ENCODE measurements at places on chromosomes 16 and 17.

DNA sequence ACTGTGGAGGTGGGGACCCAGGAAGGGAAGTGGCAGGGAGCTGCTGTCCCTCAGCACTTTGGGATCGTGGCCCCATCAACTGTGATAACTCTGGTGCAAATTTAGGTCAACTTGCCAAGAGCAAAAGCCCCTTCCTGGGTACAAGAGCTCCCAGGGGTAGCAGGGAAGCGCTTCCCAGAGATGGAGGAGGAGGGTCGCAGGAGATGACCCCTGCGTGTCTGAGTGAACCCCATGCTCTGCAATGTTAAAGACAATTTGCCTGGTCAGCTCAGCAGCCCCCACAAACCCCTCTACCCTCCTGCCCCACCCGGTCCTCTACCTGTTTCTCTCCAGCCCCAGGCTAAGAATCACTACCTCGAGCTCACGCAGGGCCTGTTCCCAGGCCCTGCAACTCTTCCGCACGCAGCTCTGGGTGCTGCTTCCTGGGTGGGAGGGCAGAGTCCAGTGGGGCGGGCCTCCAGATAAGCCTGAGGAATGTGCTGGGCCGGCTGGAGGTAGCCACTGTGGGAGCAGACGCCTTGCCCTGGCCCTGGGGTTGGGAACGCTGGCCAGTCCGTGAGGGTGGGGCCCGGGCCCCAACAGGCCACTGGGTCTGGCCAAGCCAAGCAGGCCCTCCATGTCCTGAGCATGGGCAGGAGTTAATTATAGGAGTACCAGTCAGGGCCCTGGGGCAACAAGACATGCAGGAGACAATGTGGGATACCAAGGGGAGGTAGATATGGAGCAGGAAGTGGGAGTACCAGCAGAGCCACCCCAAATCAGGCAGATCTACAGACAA lies 6.1 kb downstream of the DOK4 start:
- DNase-seq: no peak

DNA sequence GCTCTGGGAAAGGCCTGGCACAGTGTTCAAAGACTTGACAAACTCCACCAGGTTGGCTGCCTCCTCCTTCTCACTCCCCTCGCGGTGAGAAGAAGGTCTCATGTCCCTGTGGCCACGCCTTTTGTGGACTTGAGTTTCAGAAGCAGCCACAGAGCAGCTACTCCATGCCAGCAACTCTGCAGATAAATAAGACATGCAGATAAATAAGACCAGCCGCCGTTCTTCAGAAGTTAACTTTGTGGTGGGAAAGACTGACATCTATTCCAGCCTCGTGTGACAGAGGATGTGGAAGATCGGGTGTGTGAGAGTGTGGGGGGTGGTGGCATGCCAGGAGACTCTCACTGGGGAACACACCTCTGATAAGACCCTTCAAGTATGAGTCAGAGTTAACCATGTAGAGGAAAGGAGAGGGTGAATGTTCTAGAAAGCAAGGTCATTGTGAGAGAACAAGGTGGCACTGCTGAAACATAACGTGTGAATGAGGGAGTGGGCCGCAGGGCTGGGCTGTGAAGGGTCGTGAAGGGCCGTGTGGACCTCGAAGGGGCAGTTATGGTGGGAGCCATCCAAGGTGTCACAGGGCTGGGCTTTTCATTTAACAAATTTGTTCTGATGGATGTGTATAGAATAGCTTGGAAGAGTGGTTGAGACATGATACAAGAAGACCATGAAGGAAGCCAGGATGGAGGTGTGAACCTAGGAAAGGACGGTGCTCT lies 830 bp downstream of the SPACA3 start:
- DNase-seq: no peak

DNA sequence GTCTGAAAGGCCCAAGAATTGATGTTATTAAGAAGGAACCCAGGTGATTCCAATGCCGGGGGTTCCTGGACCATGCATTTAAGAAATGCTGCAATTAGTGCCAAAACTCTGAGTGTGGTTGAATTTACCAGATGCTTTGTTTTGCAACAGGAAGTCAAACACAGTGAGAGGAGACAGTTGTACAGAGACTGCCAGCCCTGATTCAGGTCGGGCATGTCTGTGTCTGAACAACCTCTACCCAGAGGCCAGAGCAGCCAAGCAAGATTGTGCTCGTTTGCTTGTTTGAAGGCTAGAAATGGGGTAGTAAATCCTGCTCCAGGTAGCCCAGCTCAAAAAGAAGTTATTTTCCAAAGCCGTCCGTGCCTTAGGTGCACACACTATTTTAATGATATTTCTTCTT lies 412.4 kb upstream of the ERCC4 start:
- no peak for DNase-seq

DNA sequence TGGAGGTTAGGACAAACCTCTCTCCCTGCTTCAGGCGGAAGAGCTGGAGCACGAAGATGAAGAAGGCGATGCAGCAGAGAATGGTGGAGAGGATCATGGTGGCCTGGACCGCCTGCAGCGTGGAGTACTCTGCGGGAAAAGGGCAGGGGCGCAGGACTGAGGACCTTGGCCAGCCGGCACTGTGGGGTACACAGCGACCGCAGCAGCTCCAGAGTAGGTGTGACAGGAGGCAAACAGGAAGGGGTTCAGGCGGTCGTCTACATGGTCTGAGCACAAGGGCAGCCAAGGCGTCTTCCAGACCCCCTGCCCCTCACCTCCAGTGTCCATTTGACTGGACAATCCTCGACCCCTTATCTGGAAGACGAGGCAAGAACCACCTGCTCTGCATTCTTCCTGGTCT lies 42.5 kb downstream of the EMP2 start:
- no peak for DNase-seq

DNA sequence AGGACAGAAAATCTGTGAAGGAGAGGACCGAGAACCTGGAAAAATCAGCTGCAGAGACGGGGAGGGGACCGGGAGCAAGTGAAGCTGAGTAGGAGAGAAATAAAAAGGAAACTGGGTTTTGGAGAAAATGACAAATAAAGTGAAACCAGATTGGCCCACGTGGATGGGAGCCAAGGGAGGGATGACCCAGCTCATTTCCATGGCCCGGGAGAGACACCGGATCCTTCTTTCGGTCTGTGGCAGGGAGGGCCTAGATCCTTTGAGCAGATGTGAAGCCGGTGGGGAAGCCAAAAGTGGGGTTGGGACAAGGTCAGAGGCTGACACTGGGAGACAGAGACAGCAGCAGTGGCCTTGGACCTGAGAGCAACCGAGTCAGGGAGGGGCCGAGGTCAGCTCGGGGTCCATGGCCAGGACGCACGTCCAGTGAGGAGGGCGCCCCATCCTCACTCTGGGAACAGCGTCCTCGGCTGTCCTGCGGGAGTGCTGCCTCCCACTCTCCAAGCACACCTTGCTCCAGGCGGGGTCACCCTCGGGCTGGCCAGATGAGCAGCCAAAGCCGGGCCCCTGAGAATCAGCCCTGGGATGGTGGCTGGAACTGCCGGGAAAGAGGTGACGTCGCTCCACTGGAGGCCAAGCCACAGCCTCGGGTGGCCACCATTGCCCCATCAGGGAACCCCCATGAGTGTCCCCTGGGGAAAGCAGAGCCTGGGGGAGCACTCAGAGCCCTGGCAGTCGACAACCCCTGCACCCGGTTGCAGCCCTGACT lies 50.8 kb upstream of the CDR2 start:
- DNase-seq: no peak

- no peak for DNase-seq
Observed at GRCh38 chr17:65170839-65171238, 33.7 kb downstream of the RGS9 start.

- no peak for DNase-seq
Observed at GRCh38 chr17:75476271-75476671, 19.8 kb downstream of the TMEM94 start.

GRCh38 chr17:77049440-77049839 lies 91.3 kb upstream of the SEC14L1 start:
- DNase-seq: no peak

DNA sequence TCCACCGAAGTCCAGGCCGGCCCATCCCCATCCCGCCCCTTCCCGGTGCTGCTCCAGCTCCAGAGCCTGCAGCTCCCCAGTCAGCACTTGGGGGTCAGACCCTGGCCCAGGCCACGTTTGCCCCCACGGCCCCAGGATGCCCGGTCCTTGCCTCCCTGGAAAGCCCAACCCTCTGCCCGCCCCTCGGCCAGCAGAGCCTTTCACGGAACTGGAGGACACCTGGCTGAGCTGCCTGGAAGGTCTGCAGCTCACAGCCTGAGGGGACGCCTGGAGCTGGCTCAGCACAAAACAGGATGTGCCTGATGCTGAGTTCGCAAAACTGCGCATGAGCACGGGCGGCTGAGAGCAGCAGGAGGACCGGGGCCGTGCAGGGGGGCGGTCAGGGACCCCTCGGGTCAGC lies 29.7 kb upstream of the SSTR5 start:
- DNase-seq: no peak

- no peak for DNase-seq
Observed at GRCh38 chr16:67186550-67186950, 2.8 kb upstream of the MATCAP1 start.

GRCh38 chr17:61233991-61234750 lies 165.5 kb upstream of the TBX2 start:
- DNase-seq: no peak

GRCh38 chr16:49681217-49681883 lies 174.6 kb downstream of the ZNF423 start:
- no peak for DNase-seq

GRCh38 chr17:51298508-51299371 lies 38.4 kb downstream of the UTP18 start:
- DNase-seq: no peak

DNA sequence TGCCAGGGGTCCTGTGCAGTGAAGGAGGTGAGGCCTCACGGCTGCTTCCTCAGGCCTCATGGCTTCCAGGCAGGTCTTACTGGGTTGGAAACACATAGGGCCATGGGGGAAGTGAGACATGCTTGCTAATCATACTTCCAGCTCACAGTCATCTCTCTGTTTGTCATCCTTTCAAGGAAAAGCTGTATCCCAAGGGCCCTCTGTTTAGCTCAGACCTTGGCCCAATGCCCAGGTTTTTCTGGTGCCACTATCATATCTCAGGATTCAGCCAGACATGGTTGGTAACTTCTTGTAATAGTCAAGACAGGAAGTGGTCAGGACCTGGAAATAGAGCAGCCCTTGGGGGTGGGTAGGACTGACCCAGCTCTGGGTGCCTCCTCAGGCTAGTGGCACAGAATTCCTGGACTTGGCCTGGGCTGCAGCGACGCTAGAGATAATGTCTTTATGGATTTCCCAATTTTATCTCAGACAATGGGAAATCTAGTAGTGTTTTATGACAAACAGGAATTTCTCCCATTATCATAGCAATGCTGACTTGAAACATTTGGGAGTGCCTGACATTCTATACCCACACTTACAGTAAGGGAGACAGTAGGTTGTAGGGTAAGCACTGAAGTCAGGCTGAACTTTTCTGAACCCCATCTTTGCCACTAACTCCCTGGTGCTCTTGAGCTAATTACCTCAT lies 13.5 kb upstream of the ITGB3 start:
- DNase-seq: no peak

DNA sequence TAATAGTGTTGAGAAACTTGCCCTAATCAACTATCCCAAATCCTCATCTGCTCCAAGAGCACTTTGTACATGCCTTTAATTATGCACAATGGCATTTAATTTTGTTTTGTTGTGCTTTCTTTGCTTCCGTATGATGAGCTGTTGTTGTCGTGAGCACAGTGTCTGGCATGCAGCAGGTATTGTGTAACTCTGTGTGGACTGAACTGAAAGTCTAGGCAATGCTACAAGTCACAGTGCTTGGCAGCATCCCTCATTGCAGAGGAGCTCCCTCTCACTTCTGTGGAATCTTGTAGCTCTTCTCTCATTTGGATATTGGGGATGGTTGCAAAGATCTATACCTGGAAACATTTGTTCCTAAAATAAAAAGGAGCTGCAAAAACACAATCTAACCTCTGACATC lies 502.2 kb upstream of the CA10 start:
- DNase-seq: no peak

DNA sequence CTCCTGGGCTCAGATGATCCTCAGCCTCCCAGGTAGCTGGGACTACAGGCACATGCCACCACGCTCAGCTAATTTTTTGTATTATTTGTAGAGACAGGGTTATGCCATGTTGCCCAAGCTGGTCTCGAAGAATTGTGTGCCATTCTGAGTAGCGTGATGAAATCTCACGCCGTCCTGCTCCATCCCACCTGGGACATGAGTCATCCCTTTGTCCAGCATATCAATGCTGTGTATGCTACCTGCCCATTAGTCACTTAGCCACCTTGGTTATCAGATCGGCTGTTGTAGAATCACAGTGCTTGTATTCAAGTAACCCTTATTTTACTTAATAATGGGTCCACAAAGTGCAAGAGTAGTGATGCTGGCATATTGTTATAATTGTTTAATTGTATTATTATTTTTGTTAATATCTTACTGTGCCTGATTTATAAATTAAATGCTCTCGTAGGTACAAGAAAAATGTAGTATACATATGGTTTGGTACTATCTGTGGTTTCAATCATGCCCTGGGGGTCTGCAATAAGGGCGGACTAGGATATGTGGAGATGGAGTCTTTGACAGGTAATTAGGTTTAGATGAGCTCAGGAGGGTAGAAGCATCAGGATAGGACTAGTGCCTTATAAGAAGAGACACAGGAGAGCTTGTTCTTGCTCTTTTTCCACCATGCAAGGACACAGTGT lies 26.6 kb upstream of the SLC13A2 start:
- no peak for DNase-seq

DNA sequence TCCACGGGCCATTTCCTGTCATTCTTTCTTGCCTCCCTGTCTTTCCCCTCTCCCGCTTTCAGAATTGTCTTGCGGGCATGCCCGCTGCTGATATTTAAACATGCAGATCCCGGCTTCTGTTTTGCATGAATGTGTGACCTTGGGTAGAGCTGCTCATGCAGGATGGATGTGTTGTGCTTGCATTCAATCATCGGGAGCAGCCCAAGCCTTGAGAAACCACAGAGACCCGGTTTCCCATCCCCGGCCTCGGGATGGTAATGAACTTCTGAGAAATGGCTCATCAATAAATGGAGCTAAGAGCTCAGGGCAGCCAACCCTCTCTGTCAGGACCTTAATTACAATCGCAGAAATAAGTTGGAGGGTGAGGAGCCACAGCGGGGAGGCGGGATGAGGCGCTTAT lies 303.7 kb upstream of the TNRC6C start:
- no peak for DNase-seq

DNA sequence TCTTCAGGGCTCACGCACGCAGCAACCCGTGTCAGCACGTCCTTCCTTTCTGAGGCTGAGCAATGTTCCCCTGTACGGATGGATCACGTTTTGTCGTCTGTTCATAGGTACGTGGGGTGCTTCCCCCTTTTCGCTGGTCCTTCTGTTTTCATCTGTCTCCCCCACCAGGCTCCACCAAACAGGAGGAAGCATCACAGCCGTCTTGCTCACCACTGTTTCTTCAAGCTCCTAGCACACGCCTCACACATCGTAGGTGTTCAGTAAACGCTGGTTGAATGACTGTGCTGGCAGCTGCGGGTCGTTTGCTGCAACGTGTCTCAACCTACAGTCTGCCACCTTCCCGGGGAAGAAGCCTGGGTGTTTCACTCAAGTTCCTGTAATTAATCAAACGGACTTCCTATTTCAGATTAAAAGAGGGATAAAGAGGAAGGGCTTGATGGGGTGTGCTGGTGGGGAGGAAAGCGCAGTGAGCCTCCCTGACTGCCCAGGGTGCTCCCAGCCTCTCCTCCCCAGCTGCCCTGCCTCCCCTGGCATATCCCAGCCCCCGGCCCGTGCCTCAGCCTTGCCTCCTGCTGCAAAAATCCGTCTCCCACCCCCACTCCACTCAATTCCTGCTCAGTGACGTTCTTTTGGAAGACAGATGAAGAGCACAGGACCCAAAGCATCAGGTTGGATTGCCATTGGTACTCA lies 76.7 kb upstream of the DOC2B start:
- DNase-seq: no peak

Data from GM12892 (cell line).